Kidney epithelial cell (primary cell): ENCODE measurements at places on chromosomes 4 and X. TPM values are rescaled to one million over a fixed set of nuclear protein-coding genes. Genes with fewer than 3 reads are reported as not detected.

DNA sequence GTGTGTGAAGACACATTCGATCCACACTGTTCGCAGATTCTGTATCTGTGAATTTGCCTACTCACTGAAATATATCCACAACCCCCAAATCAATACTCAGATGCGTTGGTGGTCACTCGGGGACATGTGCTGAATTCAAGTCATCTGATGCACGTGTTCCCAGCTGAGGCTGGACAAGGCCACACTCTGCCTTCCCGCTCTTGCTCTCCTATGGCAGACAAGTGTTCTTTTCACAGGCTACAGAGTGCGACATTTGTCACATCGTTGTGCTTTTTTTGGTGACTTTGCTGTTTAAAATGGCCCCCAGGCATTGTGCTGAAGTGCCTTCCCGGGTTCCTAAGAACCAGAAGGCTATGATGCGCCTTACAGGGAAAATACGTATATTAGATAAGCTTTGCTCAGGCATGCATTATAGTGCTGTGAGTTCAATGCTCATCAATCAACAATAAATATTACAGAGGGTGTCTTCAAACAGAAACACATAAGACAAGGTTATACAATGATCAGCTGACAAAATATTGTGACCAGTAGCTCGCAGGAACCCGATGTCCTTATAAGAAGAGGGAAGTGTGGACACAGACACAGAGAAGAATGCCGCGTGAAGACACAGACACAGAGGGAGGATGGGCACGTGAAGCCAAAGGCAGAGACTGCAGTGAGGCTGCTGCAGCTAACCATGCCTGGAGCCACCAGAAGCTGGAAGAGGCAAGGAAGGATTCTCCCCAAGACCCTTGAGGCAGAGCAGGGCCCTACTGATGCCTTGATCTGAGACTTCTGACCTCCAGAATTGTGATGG lies 42.0 kb downstream of the IRF2 start:
- no peak for DNase-seq

DNA sequence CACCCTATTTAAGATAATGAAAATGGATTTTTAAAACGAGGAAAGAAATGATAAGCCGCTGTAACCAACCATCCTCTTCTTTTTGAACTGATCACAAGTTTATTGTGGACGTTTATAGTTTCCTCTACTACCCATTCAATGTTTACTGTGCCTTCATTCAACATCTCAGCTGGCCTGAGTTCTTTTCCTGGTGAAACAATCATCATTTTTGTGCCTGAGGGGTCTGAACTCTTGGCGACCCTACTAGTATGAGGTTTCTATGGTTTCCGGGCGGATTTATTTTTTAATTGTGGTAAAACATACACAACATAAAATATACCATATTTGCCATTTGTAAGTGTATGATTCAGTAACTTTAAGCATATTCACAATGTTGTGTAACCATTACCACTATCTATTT lies 100.7 kb downstream of the SPRY1 start:
- no peak for DNase-seq

Gene LINC00632
- 1.4 and 3.7 TPM in 2 replicates for total RNA-seq

Gene TRPC5OS
- not detected in 2 replicates for total RNA-seq

DNA sequence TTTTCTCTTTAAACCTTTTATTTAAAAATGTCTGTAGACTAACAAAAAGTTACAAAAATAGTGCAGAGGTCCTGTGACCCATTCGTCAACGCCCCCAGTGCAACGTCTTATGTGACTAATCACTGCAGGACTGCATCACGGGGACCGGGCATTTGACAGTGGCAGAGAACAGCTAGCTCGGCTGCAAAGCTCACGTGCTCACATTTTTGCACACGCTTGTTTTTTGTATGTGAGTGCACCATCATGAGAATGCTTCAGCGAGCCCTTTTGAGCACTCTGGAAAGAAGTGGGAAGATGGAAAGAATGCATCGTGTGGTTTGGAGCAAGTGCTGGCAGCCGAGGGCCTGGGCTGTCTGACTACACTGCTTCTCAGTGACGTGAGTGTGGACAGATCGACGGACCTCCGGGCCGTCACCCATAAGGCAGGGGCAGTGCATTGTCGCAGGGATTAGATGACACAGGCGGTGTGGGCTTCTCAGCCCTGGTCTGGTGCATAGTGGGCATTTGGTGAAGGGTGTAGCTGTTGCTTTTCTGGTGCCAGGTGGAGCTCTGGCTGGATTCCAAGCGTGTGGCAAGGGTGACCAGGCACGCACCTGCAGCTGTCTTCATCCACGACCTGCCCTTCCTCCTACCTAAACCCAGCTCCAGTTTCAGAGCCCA lies 17.7 kb downstream of the SPON2 start:
- DNase-seq, result no peak

Gene TLR8
- total RNA-seq, result not detected in 2 replicates

GRCh38 chrX:81338924-81339323 lies 137.0 kb downstream of the SH3BGRL start:
- DNase-seq, result no peak
